Tibial nerve (tissue), 4 donors: ENCODE measurements at places on chromosomes 4 and X. TPM values are rescaled to one million over a fixed set of nuclear protein-coding genes. Genes with fewer than 3 reads are reported as not detected.

ZAR1 gene
- not detected for total RNA-seq

RAB33A gene
- total RNA-seq = not detected

PWWP3B gene
- 11.4 TPM for total RNA-seq

AKAP17A gene
- total RNA-seq = 139 TPM

CCDC110 gene
- total RNA-seq = 0.20 TPM

CXCL3 gene
- total RNA-seq = 1.5 TPM
